Activated T-helper 9 cell treated with anti-CD3 and anti-CD28 coated beads, Interleukin-2, amount 50 U/mL, for 16 hours (primary cell): ENCODE measurements at places on chromosomes 6 and 20.

DNA sequence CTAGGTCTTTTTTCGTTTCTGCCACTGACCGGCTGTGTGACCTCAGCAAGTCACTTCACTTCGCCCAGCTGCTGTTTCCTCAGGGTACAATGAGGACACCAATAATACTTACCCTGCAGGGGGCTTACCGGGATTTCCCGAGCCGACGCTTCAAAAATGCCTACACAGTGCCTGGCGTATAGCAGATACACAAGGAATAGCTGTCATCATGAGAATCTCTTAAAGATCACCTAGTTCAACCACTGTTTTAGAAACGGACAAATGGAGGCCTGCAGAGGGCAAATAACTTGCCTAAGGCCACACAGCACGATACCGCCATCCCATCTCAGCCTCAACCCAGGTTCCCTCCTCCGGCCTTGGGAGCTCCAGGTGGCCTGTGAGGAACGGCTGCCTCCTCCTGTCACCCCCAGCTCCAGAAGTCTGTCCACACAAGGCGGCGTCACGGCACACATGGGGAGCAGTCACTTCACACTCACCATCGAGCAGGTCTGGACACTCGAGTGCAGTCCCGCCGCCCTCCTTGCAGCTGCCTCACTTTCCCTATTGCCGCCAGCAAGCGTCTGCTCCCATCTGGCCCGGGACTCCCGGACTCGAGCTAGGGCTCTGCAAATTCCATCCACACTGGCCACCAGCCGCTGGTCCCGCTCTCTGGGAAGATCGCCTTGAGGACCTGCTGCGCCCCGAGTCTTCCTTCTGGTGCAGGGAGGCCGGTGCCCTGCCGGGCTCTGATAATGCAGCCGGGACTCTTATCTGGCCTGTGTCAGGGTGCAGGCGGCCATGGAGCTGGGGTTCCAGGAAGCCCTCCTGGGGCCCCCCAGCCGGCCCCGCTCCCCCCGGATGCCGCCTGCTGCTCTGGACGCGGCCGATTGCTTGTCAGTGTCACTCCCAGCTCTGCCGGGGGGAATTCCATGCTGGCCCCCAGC, at the start of gene RIPOR3:
Gene RIPOR3, minus strand, starts transcription at position 893 of the 923 bp plus-strand sequence. Its CDS starts 414 bp downstream, at position 479.
- DNase-seq, result no peak

DNA sequence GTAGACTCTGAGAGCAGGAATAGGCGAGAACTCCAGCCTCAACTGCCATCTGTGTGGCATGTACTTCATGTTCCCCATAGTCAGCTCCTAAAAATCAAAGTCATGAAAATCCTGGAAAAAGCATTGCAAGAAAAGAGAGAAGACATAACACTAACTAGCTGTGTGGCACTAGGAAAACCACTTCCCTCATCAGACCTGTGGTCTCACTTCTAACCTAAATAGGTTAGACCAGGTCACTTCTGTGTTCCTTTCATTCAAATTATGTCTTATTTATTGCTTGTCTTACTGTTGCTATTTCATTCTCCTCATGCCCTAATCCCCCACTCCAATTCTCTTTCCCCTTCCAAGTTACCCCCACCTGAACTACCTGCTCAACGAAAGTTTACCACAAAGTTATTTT, 70.2 kb downstream of the TNFRSF21 start:
- no peak for DNase-seq

DNA sequence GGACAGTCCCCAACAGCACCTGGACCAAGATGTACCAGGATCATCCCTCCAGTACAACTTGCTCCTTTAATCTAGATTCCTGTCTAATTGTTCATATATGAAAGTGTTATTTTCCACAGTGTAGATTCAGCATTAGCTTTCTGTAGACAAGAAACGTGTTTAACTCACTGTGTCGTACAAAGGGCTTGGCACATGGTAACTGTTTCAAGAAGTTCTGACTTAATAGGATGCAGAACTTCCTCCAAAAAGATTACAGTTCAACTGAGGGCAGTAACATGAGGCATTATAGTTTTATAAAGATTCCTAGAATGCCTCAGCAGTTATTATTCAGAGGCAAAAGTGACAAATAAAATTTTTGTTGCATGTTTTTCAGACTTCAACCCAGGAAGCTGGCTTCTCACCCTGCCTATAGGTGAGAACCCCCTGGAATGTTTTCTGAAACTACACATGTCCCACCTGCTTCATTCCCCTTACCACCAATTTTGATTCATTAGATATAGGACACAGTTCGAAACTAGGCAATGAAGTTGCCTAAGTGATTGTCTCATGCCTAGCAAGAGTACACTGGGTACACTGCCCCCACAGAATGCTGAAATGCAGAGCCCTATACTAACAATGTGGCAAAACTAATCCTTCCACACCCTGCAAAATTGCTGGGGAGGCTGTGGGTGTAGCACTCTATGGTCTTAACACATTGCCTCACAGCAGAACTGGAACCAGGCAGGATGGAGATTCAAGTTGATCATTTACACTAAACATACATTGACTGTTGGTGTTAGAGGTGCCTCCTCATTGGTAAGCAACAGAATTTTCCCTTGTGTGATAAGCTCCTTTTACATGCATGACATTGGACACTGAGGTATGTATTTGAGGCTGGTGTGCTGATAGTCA, 22.6 kb upstream of the SH3BGRL2 start:
- no peak for DNase-seq

GRCh38 chr20:16476032-16476431, 97.2 kb downstream of the KIF16B start:
- DNase-seq, result no peak

- DNase-seq, result no peak
Measured at GRCh38 chr6:12090714-12091113, 78.6 kb downstream of the HIVEP1 start.

DNA sequence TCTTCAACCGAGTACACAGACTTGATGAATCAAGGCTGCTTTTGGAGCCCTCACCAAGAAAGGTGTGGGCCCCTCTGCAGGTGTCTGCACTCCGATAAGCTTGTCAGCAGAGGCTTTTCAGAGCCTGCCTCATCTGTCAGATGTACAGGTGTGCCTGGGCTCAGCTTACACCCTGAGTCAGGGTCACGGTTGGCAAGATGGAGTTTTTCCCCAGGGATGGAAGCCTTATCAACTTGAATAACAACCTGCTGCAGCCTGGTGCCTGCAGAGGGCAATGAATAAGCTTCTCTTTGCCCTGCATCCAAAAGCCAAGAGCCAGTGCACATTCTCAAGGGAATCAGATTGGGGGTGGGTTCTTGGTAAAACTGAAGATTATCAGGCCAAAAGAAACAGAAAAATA, 427.1 kb downstream of the CD83 start:
- DNase-seq, result no peak

DNA sequence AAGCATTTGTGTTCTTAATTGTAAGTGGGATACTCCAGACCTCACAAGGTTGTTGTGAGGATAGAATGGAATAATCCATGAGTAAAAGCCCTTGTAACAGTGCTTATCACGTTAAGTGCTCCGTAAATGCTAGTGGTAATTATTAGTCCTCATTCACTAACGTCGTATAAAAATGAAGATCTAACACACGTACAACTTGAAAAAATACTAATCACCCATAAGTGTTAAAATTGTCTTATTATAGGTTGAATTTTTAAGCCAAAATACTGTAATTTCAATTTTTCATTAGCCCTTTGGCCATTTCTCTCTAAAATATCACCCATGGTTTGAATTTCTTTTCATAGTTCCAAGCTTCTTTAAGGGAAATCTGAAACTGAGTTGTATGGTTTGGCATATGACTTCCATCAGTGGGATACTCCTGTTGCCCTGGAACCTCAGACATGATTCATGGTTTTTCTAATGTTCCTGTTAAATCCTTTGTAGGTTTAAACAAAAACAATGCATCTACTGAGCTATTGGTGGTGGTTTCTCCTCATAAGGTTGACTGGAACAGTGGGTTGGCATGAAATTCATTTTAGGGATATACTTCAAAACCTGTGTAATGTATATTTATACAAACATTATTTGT, 19.1 kb downstream of the XRN2 start:
- no peak for DNase-seq

- DNase-seq, result no peak
Measured at GRCh38 chr6:121142093-121142492, 192.2 kb downstream of the TBC1D32 start.

- no peak for DNase-seq
Measured at GRCh38 chr20:64186071-64186598, 21.9 kb downstream of the MYT1 start.

GRCh38 chr20:57266291-57267157, at the start of gene BMP7:
Gene BMP7, minus strand, starts transcription at chr20:57266641. Its CDS starts 519 bp downstream, at chr20:57266122.
- no peak for DNase-seq

DNA sequence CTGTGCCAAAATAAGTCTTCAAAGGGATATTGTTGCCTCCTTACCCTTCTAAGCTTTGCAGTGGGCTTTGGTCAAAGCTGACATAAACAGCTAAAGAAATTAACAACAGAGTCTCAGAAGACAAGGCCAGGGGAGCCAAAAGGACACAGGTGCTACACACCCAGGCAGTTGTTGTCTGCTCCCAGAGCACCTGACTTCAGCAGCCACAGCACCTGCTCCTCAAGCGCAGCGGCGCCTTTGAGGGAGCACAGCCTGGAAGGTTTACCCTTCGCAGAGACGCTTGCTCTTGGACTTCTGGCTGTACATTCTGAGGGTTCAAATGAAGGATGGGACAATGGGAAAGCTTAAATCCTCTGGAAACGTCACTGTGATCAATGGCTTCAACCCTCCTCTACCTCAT, 16.6 kb downstream of the B4GALT5 start:
- no peak for DNase-seq

DNA sequence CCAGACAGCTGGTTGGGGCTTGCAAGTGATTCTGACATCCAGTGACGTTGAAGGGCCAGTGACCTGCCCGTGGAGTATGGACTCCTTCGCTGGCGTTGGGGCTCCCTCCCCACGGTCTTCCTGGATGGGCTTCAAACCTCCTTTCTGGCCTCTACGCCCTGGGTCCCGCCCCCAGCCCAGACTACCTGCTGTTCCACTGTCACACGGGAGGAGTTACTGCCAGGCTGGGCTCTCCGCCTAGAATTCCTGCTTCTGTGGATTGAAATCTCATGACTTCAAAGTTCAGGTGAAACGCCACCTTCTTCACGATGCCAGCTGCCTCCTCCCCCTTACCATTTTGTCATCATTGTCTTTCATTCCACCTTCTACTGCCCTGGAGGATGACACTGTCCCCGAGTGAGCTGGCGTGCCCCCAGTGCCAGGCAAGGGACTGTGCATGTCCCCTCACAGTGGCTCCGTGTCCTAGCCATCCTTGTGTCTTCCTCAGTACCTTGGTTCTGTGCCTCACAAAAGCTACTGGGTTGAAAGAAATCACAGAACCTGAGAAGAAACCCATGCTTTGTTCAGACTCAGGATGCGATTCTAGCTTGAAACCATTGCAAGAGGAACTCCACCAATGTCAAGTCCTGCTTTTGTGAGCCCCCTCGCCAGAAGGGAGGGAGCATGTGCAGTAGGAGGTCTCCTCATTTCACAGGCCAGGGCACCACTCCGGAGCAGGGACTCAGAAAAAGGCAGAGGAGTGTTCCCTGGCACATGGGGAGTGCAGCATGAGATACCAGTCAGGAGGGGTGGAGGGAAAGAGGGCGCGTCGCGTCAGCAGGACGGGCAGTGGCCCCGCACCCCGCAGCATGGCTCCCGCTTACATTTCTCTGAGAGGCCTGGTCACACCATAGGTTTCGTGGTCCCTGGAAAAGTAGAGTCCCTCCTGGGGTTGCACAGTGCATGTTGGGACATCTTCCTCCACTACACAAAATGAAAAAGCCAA, 11.0 kb upstream of the IRF4 start:
- no peak for DNase-seq

- DNase-seq, result peak; percentile 8
Measured at GRCh38 chr20:33554914-33555420, 65.1 kb downstream of the CBFA2T2 start.

DNA sequence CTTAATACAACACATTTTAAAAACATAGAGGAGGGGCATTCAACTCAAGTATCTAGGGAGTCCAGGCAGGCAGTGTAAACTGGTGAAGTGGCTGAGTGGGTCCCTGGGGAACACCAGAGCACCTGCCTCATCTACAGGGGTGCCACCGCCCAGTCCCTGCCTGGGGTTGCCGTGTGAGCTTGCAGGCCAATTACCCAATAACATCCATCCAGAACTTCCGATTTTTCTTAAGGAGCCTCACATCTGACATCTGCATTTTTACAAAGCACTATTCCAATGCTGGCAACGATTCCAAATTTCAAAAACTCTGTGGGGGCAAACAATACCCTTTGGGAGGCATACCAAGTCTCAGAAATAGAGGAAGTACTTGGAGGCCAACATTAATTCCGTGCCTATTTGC, 288.4 kb upstream of the TSHZ2 start:
- DNase-seq, result no peak

GRCh38 chr20:22682381-22682780, 98.0 kb upstream of the FOXA2 start:
- no peak for DNase-seq

DNA sequence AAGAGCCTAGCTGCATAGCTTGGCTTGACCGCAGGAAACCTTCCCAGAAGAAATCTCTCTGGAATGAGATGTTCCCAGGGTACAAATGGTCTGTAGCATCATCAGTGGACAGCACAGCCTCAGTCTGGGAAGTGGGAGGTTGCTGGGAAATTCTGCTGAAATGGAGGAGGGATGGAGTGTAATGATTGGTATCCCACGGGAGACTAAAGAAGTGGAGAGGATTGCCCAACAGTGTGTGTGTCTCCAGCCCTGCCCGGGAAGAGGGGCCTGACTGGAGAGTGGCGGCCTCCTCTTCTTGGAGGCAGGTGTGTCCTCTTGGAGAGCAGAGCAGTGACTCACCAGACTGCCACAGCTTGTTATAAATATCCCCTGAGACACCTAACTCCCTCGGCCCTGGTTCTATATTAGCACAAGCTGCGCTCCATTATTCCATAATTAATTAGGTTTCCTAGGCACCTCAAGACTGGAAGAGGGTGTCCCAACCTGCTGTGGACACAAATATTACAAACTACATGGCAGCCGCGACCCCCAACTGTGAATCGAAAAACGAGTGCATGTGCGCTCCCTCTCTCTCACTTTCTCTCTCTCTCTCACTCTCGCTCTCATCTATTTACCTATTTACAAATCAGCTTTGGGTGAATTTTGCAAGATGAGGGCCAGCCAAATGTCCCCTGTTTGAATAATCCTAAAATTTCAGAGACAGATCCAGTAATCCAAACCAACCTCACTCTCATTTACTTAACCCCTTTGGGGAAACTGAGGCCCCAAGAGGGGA, 68.8 kb downstream of the FGD2 start:
- no peak for DNase-seq

DNA sequence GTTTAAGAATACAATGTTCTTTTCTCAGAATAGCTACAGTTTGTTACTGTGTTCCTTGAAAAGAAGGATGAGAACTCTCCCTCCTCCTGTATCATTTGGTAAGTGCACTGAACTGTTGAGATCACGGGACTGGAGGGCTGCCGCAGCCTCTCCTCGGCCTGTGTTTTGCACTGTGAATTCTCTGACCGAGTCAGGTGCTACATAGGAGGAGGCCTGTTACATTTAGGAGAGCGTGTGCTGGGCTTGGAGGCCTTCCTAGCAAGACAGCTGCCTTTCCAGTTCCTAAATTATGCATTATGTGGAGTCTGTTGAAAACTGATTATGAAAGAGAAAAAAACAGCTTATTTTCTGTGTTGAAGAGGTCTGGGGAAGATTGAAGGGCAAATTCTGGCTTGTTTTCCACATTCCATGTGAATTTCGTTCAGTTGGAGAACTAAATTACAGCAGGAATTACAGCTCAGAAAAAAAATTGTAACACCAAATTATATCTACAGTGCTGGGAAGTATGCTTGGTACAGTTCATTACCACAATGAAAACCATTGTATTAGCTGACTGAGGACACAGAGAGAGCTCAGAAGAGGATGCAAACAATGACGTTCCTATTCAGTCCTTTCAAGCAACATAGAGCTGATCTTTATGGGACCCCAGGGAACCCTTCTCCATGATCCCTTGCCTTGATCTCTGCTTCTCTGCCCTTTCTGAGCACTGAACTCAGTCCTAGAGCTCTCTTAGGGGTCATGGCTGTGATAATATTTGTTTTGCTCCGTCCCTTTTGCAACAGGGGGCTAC, 2.8 kb downstream of the TMC2 start:
- no peak for DNase-seq
